Fibroblast of mammary gland (primary cell): ENCODE measurements at places on chromosomes 16 and 17.
A peak's percentile ranks its signal among the peaks of the same experiment; 100 is the strongest.

GRCh38 chr17:79629548-79630049 lies 18.7 kb upstream of the RBFOX3 start:
- no peak for DNase-seq

DNA sequence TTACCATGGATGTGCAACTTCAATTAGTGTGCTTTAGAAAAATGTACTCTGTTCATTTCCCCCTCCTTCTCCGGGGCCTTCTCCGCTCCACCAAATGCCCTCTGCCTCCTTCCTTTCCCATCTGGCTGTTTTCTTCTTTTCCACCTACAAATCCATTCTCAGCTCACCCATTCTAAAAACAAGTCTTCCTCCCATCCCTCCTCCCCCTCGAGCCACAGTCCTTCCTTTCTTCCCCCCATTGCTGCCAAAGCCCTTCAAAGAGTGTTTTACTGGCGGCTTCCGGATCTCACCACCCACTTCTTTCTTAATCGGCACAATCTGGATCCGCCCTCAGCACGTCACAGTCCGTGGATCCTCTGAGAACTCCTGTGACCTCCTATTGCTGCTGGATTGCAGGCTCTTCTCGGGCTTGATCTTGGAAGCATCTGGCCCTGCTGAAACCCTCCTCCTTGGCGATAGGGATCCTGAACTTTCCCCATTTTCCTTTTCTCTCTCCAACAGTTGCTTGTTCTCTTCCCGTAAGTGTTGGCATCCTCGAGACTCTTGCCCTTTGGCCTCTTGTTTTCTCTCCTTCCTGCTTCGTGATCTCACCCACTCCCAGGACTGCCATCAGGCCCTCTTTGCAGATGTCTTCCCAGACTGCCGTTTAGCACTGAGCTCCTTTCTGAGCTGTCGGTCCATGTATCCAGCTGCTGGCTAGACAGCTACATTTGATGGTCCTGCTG lies 36.0 kb upstream of the FBXO47 start:
- DNase-seq, result peak; percentile 93

DNA sequence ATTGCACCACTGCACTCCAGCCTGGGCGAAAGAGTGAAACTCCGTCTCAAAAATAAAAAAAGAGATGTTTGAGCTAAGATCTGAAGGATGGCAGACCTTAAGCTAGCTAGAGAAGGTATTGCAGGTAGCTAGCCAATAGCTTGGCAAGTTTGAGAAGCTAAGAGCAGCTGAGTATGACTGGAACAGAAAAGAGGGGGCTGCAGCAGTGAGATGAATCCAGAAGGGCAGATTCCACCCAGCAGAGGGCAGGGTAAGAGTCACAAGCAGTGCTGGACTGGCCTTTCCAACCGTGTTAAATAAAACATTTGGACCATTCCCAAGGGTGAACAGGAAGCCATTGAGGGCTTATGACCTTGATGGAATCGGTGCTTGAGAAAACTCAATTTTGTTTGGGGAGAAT lies 5.7 kb upstream of the PHAF1 start:
- DNase-seq, result peak; percentile 50

- DNase-seq, result peak; percentile 40
These were observed 18.6 kb downstream of the GRIN2C start for GRCh38 chr17:74840989-74841666.

GRCh38 chr17:81342269-81343070 lies 47.4 kb upstream of the SLC38A10 start:
- peak; percentile 39 for DNase-seq

- DNase-seq, result no peak
These were observed 23.0 kb downstream of the GSPT1 start for GRCh38 chr16:11892761-11893160.

GRCh38 chr16:54425681-54426552 lies 139.3 kb upstream of the IRX3 start:
- DNase-seq, result no peak

GRCh38 chr16:26983426-26983825 lies 83.3 kb upstream of the C16orf82 start:
- DNase-seq, result peak; percentile 85

DNA sequence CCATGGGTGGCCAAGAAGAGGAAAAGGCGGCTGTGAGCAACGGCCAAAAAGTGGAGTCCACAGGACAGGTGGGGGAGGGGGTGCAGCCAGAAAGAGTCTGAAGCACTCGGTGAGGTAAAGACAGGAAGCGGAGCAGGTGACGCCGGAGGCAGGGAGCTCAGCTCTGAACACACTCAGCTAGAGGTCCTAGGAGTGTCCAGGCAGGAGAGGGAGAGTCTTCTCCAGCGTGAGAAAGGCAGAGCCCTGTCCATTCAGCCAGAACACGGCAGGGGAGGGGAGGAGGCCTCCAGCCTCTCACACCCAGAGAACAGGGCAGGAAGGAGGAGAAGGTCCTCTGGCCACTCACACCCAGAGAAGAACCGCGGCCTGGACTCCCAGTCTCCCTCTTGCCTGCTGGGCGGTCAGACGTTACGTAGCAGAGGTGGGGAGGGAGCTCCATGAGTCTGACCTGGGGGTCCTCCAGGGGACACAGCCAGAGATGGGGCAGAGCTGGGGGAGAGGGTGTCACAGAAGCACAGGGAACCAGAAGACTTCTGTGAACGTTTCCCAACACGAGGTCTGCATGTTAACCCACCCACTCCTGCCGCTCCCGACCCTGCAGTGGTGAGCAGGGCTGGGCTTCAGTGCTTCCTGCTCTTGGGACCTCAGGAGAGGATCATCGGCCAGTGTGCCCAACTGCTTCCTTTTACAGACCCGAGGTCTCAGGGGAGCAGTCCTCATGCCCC lies 89.2 kb downstream of the ABR start:
- DNase-seq, result no peak

GRCh38 chr16:49644145-49644463 lies 211.8 kb downstream of the ZNF423 start:
- DNase-seq, result peak; percentile 48

DNA sequence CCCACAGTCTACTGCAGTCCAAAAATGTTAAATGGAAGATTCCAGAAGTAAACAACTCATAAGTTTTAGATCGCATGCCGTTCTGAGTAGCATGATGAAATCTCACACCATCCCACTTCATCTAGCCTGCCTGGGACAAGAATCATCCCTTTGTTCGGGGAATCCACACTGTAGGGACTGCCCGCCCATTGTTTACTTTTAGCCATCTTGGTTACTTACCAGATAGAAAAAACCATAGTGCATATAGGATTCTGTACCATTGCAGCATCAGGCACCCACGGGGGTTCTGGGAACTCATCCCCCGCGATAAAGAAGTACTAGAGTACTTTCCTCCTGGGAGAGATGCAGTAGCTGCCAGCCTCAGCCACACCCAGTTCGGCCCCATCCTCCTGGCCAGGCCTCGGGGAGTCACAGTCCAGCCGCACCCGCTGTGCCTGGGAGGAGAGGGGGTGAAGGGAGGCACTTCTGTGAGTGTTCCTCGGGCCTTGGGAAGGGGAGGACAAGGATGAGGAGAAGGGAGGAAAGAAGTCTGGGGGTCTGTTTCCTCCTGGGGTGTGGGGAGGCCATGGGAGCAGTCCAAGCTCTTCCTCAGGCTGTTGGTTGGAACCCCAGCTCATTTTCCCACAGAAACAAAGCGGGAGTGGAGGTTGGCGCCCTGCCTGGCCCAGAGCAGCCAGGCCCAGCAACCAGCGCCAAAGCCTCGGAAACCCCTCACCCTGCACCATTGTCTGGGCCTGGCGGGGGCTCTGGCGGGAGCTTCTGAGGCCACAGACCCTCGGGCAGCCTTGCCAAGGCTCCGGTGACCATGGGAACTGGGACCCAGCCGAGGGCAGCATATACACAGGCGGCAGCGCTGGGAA lies 8.9 kb downstream of the TRIM47 start:
- peak; percentile 74 for DNase-seq

DNA sequence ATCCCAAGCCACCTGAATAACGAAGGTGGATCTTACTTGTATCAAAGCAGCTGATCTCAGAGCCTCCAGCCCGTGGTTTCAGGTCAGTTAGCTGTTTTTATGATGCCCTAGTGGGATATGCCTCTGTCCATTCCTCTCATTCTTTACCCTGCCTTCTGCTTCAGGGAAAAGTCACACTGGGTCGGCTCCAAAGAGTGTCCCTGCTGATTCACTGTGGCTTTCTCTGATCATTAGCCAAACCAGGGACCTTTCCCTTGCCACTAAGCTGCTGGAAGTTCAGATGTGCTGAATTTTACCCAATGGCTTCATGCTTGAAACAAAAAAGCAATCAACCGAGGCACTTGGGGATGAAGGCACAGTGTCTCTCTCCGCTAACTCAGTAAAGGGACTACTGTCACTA lies 170.2 kb upstream of the SALL1 start:
- DNase-seq, result no peak

- no peak for DNase-seq
These were observed 15.7 kb upstream of the GFOD2 start for GRCh38 chr16:67734731-67735201.

DNA sequence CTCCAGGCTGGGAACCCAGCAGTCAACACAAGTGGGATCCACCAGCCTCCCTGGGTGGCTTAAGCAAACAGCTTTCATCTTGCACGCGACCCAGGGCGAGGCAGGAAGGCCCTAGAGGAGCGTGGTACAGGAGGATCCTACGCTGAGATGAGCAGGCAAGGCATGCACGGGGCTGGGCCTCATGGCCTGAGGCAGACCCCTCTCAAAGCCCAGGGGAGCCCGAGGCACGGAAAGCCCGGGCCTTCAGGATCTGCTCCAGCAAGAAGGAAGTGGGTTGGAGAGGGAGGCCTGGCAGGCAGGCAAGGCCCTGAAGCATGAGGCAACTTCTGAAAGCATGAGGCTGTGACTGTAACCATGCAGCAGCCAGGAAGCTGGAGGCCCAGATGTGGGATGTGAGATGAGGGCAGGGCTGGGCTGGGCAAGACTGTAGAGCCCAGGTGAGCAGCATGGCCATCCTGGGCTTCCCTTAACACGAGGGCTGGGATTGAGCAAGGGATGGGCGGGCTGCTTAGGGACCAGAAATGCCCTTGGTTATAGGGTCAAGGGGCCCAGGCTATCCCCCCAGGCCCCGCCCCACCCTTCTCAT lies 338.7 kb downstream of the C16orf95 start:
- no peak for DNase-seq

DNA sequence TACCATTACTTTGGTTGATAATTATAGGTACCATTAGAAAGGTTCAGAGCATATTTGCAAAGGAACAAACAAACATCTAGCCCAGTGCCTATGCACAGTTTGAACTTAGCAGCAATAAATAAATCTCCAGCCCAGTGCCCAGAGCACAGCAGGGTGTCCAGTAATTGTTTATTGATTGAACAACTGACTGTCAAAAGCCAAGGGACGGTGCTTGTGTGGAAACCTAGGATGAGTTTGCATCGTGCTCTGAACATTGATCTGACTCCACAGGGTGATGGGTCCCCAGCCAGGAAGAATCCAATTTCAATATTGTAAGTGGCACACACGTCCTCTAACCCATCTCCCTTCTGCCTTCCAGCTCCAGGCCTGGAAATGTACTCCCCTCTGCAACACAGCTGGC lies 625.5 kb upstream of the C16orf82 start:
- no peak for DNase-seq

DNA sequence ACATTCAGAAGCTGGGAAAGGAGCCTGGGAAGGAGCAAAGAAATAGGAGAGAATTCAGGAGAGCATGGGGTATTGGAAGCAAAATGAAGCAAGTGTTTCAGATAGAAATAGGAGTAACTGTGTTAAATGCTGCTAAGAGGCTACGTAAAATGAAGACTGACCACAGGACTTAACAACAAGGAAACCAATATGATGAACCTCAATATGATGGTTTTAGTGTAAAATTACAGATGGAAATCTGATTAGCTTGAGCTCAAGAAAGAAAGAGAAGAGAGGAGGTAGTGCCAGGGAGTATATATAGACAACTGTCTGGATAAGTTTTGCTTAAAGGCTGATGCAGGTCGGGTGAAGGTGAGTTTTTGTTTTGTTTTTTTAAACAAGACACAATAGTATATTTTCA lies 92.2 kb downstream of the HELZ start:
- no peak for DNase-seq
